ENCODE measurements at places on chromosomes 7 and 10.

- no peak for DNase-seq
Measured at GRCh38 chr7:135743907-135744731, 4.5 kb downstream of the FAM180A start.

DNA sequence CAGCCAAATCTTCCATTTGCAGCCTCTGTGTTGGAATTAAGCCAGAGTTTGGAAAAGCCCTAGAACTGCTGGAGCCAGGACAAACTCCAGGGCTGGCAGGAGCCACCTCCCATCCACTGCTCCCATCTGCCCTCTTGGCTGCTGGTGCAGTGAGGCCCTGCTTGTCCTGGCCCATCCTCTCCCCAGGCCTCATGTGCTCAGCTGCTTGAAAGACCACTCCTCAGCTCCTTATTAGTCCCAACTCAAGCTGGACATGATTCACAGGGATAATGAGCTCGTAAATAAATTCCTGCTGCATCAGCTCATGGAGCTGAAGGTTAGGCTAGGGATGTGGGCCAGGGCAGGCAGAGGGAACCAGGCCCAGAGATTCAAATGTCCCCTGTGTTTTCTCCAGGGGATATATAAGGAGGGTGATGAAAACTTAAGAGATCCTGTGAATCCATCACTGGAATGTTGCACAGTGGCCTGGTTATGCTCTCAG lies 282.8 kb downstream of the RPS24 start:
- no peak for DNase-seq

GRCh38 chr7:111785076-111785475 lies 222.8 kb upstream of the IMMP2L start:
- DNase-seq = no peak

DNA sequence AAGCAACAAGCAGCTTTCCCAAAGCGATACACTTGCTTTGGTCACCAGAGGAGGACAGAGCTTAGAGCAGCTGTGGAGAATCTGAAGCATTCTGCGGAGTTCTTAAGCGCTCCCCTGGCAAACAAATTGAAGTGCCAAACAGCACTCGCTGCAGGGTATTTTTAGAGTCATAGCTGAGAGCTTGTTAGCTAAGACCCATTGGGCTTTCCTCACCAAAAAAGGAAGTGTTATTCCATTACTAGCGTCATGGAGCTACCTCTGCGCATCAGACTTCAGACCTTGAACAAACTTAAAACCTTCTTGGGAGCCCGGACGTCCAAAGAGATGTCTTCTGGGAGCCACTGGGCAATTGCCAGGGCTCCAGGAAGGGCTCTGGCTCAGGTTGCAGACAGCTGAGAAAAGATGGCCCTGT lies 23.2 kb upstream of the BMPR1A start:
- DNase-seq = no peak

- no peak for DNase-seq
Measured at GRCh38 chr7:43537765-43538403, 45.0 kb upstream of the STK17A start.

DNA sequence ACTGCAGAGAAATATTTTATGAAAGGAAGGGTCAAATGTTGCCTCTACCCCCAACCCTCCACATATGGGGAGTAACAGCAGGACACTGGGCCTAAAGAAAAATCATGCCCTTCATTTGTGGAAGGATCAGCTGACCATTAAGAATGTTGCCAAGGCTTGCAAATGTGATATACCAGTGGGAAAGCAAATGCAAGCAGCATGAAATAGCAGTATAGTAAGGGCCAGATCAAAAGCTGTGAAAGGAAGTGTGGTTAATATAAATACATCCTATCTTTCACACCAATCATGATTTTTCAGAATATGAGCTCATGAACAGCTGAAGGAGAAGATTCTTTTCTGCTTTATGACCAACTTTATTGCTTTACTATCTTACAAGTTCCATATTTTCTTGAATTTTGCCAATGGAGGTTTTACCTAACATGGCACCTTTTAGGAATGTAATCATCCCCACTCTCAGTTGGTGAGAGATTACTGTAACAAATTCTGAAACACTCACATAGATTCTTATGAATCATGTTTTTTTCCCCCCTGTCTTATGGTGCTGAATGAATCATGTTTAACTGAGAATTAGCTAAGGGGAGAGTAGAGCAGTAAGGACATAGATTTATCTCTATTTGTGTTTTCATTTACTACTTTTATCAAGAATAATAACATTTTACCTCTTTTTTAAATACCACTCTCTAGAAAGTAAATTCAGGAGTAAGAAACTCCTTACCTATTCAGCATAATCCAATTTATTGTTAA lies 12.1 kb upstream of the ATAD1 start:
- no peak for DNase-seq

DNA sequence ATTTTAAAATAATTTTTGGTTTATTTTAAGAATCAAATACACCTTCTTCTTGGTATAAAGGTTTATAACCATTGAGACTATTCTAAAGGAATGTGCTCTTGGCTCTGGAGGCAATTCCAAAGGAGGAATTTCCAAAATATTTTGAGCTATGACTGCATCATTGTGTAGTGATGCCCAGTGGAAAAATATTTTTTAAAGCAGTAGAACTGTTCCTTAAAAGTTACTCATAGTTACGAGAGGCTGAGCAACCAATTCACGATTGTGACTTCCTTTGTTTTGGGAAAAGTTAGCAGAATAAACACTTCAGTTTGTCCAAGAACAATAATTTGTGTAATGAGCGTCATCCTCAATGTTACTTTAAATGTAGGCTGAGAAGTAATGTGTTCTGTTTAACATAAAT lies 233.6 kb downstream of the BAMBI start:
- DNase-seq = no peak

- no peak for DNase-seq
Measured at GRCh38 chr10:4813023-4813422, 13.0 kb upstream of the AKR1E2 start.

GRCh38 chr7:101397770-101398324 lies 35.2 kb downstream of the COL26A1 start:
- DNase-seq = no peak

- no peak for DNase-seq
Measured at GRCh38 chr10:80542053-80542452, 4.4 kb downstream of the SH2D4B start.

- DNase-seq = no peak
Measured at GRCh38 chr7:64494912-64495461, 67.9 kb downstream of the ZNF680 start.

DNA sequence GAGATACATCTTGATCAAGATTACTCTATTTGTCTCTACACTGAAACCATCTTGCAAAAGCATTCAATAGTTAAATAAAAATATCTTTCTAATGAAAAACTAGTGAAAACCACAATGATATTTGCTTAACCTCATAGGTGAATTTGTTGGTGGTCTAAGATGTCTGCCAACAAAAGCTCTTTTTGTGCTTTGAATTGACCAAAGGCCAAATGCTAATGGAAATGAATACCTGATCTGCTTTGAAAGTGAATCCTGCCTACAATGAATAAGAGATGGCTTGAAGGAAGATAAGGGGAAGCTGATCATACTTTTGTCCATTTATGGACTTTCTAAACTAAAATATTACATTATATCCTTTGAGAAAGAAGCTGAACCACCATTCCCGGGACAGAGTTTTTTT lies 228.9 kb upstream of the ETV1 start:
- DNase-seq = no peak

GRCh38 chr10:63128443-63128842 lies 4.7 kb upstream of the NRBF2 start:
- no peak for DNase-seq

GRCh38 chr10:6871128-6871527 lies 291.1 kb upstream of the PRKCQ start:
- DNase-seq = no peak

DNA sequence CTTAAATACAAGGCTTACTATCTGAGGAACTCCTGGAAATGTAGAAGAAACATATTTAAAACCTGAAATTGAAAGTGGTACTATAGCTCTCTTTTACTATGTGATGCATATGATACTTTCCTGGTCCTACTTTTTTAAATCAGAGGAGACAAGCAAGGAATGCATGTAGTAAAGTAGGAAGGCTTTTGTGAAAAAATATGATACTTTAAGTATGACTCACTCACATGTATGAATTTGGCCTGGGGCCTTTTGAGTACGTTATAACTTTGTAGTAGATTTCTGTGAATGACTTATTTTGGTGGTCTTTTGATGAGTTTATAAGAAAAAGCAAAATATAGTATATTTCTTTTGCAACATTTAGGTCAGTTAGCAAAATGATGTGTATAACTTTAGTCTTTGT lies 53.8 kb downstream of the TAX1BP1 start:
- DNase-seq = no peak

GRCh38 chr7:71507680-71508602 lies 376.0 kb downstream of the GALNT17 start:
- no peak for DNase-seq

DNA sequence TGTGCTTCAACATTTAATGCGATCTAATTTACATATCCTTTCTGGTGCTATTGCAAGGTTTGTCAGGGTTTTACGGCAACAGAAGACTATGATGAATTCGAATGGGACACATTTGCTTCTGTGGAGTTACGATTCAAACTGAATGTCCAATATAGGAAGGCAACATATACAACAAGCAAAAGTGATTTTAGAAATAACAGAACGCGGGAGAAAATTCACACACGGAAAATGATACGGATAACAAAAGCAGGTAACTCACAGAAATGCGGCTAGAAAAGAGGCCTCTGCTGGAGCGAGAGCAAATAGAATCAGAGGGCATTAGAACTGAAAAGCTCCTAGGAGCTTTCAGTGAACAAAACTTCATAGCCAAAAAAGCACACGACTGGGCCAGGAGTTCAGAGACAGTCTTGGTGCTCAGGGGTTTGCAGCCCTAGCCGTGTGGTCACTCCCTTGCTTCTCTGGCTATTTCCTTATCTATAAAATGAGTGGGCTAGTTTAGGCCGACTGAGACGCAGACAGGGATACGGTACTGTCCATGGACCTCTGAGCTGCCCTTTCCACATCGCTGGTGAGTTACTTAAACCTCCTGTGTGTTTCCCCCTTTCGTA lies 557 bp upstream of the TAX1BP1 start:
- no peak for DNase-seq

GRCh38 chr10:71972746-71973695 lies 8.8 kb downstream of the CHST3 start:
- no peak for DNase-seq

- DNase-seq = no peak
Measured at GRCh38 chr7:46738796-46739195, 817.7 kb upstream of the IGFBP3 start.

DNA sequence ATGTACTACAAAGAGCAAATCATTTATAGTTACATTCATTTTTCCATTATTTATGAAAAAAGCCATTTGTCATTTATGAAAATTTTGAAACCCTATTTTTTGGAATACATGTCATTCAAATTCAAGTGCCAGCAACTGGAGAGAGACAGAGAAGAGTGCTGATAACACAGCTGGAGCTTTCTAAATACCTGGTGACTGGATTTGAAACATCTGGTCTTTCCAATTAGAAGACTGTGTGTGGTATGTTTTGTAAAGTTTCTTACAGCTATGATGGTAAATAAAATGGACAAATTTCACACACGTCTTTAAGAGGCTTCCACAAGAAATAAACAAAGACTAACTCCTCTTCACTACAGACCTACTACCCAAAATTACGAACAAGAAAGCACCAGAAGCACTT lies 56.8 kb downstream of the CHCHD3 start:
- no peak for DNase-seq

- no peak for DNase-seq
Measured at GRCh38 chr7:150373049-150373801, 4.6 kb downstream of the REPIN1 start.

- no peak for DNase-seq
Measured at GRCh38 chr7:28065308-28065707, 115.3 kb downstream of the JAZF1 start.

- no peak for DNase-seq
Measured at GRCh38 chr7:157875230-157876179, 538.7 kb downstream of the DNAJB6 start.

- no peak for DNase-seq
Measured at GRCh38 chr7:138396251-138397070, 63.6 kb upstream of the TRIM24 start.
